ENCODE measurements at places on chromosomes 1 and 21. TPM values are rescaled to one million over a fixed set of nuclear protein-coding genes. Genes with fewer than 3 reads are reported as not detected.

DNA sequence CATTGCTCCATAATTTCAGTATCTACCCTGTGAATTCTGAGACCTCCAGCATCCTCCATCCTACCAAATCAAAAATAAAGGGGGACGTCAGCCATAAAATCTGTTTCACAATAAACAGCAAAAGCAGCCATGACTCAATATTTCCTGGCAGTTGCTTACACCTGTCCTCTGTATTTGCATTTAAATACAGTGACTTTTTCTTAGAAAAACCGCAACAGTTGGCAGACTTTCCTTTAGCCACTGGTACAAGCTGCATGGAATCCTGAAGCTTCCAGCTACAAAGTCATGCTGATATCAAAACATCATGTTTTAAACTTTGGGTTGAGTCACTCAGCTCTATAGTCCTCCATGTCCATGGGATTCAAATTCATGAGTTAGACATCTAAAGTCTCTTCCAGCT lies 278.0 kb upstream of the KAZN start:
- DNase-seq = no peak

DNA sequence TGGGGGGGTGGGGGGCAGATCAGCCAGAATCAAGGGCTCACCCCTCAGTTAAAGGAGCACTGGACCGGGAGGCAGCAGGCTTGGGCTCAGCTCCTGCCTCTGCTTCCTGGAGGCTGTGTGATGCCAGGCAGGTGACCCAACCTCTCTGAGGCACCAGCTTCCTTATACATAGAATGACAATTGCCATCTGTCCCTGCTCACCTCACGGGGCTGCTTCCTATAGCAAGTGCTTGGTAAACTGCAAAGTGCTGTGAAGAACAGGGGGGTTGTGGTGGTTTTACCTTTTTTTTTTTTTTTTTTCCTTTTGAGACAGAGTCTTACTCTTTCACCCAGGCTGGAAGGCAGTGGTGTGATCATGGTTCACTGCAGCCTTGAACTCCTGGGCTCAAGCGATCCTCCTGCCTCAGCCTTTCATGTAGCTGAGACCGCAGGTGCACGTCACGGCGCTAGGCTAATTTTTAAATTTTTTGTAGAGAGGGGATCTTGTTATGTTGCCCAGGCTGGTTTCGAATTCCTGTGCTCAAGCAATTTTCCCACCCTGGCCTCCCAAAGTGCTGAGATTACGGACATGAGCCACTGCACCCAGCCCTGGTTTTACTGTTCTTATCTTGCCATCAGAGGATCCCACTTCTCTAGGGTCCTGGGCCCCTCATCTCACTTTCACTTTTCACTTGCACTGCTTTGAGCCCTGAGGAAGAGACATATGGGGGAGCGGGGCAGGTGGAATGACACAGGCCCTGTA lies 11.6 kb downstream of the KCNQ4 start:
- DNase-seq = no peak

DNA sequence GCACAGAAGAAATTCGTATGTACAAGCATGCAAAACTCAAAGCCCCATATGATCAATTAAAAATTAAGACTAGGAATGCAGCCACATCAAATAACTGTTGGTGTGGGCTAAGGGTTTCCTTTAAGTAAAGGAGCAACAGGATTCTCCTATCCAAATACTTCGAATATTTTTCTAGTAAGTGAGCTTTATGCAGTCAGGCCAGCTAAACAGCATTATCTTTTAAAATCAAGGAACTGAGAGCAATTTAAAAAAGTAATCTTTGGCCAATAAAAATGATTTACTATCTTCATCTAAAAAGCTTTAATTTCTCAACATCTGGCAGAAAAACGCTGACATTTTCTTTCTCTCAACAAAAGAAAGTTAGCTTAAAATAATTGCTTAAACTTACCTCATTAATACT lies 19.8 kb downstream of the CNN3 start:
- DNase-seq = peak; percentile 55

AK5 gene
- 9.9 TPM for total RNA-seq

OPRD1 gene
- total RNA-seq = 0.72 TPM

SH2D2A gene
- 0.48 TPM for total RNA-seq

CNKSR1 gene
- not detected for total RNA-seq

Data from umbilical cord (tissue), 2 donors.